ENCODE measurements at places on chromosomes 11 and 22. TPM values are rescaled to one million over a fixed set of nuclear protein-coding genes. Genes with fewer than 3 reads are reported as not detected.

The OR52E6 gene
- not detected for polyA plus RNA-seq

- DNase-seq, result no peak
These were observed 2.8 kb downstream of the SLC25A1 start for GRCh38 chr22:19175602-19176174.

GRCh38 chr11:69529001-69529400 is 47.5 kb downstream of the LINC01488 start:
- no peak for DNase-seq

The FADS1 gene
- polyA plus RNA-seq, result 183 TPM

The GAB4 gene
- polyA plus RNA-seq, result not detected

DNA sequence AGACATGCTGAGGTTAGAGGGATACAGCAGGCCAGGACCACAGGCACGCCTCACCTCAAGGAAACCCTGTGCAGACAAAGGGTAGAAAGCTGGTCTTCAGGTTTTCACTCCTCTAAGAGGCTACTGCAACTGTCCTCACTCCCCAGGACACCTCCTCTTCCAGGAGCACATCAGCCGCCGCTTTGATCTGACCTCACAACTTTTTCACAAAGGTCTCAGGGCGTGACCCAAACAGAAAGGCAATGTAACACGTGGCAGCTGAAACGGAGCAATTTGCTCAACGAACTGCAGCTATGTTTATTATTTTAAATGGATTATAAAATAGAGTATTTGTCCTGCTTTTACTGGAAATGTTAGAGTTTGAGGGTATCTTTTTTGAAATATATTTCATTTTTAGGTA is 46.1 kb downstream of the LARGE1 start:
- no peak for DNase-seq

DNA sequence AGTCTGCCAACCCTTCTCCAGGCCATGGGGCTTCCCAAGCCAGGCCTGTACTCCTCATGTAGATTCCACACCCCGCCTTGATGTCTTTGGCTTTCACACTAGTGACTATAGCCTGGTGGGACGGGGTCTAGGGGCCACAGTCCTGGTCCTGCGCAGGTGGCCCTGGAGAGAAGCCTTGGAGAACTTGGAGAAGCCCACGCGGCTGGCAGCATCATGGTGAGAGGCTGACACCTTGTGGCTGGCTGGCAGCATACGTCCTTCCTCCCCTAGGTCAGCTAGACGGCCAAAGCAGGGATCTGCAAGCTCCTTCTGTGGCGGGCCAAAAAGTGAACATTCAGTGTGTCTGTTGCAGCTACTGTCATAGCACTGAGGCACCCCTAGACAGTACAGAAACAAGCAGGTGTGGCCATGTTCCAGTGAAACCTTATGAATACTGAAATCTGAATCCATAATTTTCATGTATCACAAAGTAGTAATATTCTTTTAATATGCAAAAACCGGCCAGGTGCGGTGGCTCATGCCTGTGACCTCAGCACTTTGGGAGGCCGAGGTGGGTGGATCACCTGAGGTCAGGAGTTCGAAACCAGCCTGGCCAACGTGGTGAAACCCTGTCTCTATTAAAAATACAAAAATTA is 42.0 kb downstream of the FAM83F start:
- peak; percentile 85 for DNase-seq

GRCh38 chr11:44177905-44178304 is 82.4 kb downstream of the EXT2 start:
- DNase-seq, result no peak

The OR51B4 gene
- not detected for polyA plus RNA-seq

The SAC3D1 gene
- polyA plus RNA-seq, result 23.6 TPM

DNA sequence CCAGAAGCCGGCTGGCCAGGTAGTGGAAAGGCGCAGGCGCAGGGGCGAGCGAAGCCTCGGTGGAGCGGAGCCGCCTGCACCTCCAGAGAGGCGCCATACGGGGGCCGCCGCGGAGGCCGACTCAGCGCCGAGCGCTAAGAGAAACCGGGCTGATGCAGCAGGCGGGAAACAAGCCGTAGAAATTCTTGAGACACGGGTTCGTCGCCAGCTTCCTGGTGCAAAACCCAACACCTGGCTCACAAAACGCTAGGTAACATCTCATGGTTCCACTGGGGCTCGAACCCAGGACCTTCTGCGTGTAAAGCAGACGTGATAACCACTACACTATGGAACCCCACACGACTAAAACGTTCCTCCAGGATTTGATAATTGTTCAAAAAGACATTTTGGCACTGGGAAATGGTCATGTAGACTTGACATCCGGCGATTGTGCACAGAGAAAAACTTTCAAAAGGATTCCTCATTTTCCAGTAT is 39.1 kb downstream of the OR4D9 start:
- peak; percentile 95 for DNase-seq

The GGTLC3 gene
- polyA plus RNA-seq, result 2.2 TPM

DNA sequence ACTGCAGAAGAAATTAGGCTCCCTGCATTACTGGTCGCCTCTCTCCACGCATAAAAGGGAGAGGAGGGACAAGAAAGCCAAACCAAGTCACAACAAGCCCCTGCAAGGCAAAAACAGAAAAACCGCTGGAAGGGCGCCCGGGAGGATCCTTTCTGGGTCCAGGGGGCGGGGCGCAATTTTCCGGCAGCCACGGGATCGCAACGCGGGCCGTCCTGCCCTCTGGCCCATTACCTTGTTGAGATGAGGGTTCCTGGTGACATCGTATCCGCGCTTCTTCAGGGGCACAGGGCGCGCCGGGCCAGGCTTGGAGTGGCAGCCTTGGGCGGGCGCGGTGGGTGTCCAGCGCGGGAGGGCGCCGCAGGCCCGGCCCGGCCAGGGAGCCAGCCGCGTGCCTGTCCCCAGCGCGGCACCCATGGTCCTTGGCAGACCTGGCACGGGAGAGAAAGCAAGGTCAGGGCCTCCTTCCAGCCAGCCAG is 847 bp downstream of the ME3 start:
- DNase-seq, result peak; percentile 58

DNA sequence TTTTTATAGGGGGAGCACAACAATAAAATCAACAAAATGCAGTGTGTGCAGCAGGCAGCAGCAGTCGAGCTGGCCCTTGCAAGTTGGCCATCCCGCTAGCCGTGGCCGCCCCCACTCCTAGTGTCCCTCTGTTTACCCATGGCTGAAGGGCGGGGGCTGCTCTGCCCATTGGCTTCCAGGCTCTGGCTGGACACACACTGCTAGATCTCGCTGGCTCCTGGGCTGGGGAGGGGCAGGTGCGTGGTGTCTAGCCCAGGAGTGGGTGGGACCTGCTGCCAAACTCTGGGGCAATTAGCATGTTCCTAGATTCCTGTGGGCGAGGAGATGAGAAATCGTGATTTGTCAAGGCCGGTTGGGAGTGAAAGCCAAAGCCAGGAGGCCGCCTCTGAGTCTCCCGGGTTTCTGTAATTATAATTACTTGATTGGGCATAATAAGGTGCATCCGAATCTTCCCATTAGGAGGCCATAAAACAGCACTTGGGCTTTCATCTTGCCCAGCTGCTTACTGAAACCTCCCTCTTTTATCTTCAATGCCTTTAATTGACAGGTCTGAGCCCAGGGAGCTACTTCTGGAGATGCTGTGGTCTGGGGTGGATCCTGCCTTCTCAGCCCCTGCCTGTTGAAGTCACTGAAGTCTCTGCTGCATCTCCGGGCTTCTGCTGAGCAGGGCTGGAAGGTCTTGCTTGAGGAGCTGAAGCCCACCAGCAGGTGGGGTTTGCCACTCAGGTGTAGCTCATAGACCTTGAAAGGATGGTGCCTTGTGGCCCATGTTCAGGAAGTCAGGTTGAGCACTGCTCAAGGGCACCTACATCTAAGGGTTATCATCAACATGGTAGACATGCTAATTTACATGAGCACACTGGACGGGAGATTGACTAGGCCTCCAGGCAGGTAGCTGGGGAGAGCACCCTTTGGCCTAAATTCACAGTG is 44.5 kb upstream of the DKK3 start:
- no peak for DNase-seq

The PLAAT5 gene
- polyA plus RNA-seq, result not detected

DNA sequence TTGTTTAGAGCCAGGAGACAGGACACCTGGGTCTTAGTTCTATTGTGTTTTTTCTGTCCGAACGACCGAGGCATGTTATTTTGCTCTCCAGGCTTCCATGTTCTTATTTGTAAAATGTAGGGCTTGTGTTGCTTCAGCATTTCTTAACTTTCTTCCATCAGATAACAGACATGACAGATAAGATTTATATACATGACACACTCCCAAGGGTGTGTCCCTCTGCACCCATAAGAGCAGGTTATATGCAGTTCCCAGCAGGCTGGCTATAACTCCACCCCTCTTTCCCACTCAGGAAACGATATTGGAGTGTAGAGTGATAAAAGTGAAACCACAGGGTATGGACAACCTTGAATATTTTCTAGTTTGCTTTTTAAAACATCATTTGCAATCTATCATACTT is 65.8 kb downstream of the APIP start:
- DNase-seq, result no peak

GRCh38 chr22:42500161-42500835 is 19.3 kb downstream of the RRP7A start:
- DNase-seq, result peak; percentile 85

The OR10AG1 gene
- polyA plus RNA-seq, result not detected

DNA sequence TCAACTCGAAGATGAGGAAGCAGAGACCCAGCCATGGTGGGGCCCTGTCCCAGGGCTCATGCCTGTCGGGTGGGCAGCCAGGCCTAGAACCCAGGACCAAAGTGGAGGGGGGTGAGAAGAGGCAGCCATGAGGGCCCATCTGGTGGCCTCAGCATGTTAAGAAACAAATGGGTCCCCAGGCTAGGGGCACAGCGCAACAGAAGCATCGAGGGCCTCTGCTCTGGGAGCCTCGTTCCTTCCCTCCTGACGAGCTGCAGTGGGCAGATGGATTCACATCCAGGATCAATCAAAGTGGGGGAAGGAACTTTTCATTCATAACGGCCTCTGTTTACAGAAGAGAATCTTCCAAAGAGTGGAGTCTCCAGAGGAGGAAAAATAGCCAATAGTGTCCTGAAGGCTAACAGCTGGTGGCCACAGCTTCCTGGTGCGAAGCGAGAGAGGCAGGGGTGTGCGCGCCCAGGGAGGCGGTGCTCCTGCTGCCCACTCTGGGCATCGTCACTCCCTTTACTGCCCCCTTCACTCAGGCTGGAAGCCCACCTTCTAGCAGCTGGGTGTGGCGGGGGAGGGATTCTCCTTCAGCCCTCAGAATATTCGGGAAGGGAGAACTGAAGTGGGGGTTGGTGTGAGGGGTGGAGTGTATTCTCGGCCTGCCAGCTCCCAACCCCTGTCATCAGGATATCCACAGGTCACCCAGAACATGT is 4.3 kb downstream of the CBX7 start:
- DNase-seq, result no peak

DNA sequence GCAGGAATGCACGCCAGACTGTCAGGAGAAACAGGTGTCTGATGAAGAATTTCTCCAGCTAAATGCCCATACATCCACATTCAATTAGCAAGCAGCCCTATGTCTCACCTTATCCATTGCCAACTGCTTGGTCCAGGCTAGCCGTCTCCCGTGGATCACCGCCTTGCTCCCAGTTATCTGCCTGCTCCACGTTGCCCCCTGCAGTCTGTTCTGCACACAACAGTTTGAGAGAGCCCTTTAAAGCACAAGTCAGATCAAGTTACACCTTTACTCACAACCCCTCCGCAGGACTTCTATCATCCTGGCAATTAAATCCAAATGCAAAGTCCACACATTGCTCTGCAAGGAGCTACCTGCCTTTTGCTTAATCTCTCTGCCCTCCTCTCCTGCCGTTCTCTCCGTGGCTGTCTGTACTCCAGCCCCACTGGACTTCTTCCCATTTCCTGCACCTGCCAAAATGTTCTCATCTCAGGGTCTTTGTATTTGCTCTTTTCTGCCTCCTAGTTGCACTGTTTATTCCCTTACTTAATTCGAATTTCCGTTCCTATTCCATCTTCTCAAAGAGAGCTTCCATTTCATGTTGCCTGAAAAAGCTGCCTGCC is 185.3 kb upstream of the LARGE1 start:
- DNase-seq, result peak; percentile 69

- DNase-seq, result peak; percentile 18
These were observed 11.1 kb upstream of the PHLDA2 start for GRCh38 chr11:2940147-2940920.

DNA sequence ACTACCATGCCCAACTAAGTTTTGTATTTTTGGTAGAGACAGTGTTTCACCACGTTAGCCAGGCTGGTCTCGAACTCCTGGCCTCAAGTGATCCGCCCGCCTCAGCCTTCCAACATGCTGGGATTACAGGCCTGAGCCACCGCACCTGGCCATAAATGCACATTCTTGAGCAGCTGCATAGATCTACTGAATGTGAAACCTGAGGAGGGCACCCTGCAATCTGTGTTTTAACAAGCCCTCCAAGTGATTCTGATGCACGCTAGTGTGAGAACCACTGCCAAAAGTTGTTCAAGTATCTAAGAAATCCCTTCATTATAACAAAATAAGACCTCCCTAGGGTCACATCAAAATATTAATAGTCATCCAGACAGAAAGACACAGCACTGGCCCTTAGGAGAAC is 89.3 kb downstream of the RDX start:
- DNase-seq, result no peak

DNA sequence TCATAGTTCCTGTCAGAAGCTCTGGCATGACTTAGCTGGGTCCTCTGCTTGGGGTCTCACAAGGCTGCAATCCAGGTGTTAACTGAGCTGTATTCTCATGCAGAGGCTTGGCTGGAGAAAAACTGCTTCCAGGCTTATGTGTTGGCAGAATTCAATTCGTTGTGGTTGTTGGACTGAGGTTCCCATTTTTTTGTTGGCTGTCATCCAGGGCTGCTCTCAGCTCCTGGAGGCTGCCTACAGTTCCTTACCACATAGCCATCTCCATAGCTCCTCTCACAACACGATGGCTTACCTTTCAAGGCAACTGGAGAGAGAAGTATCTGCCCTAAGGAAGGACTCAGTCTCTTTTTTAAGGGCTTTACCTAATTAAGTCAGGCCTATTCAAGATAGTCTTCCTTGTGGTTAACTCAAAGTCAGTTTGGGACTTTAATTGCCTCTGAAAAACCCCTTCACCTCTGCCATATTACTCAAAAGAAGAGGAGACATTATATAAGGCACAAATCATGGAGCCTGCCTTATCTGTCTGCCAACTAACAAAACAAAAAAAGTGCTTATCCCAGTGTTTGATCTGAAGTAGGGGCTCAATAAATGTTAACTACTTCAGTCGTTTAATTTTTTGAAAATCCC is 35.2 kb downstream of the OR2AG2 start:
- DNase-seq, result no peak

- DNase-seq, result peak; percentile 52
These were observed 33.9 kb downstream of the PRDM11 start for GRCh38 chr11:45180179-45180847.

GRCh38 chr11:10305262-10305963 is 540 bp downstream of the ADM start:
- DNase-seq, result peak; percentile 70

GRCh38 chr22:26800858-26801257 is 143.5 kb downstream of the MIAT start:
- no peak for DNase-seq
